ENCODE measurements at places on chromosomes 5 and 9.

DNA sequence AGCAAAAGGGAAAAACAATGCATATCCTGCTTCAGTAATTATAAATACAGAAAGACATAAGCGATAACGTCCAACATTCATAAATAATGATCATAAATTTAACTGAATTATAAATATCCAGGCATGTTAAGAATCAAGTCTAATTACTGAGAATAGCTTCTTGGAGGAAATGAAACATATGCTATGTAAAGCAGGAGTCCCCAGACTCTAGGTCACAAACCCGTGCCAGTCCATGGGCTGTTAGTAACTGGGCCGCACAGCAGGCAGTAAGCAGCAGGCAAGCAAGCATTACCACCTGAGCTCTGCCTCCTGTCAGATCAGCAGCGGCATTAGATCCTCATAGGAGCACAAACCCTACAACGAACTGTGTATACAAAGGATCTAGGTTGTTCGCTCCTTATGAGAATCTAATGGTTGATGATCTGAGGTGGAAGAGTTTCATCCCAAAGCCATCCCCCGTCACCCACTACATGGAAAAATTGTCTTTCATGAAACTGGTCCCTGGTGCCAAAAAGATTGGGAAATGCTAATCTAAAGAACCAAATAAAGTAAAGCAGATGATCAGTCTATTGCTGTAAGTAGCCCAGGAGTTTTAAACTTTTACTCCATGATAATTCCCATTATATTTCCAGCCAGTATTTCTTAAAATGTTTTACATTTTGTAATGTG, 50.4 kb downstream of the CERT1 start:
- no peak for DNase-seq

DNA sequence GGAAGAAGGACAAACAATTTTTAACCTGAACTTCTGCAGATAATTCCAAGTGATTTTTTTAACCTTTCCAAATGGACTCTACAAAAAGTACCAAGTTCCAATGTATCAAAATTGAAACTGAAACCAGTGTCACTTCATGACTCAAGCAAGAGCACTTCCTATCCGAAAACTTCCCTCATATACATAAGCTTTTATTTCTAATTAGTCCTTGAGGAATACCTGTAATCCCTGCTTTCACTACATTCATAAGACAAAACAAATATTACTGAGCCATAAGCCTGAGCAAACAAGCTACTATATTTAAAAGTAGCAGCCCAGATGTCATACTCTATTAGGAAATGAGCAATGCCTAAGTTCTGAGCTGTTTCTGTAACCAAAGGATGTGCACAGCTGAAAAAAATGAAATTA, 224.4 kb downstream of the EBF1 start:
- peak; percentile 23 for DNase-seq

GRCh38 chr5:108561416-108562204, 179.7 kb upstream of the FBXL17 start:
- DNase-seq = no peak

GRCh38 chr9:107827304-107827703, 337.7 kb upstream of the KLF4 start:
- no peak for DNase-seq

DNA sequence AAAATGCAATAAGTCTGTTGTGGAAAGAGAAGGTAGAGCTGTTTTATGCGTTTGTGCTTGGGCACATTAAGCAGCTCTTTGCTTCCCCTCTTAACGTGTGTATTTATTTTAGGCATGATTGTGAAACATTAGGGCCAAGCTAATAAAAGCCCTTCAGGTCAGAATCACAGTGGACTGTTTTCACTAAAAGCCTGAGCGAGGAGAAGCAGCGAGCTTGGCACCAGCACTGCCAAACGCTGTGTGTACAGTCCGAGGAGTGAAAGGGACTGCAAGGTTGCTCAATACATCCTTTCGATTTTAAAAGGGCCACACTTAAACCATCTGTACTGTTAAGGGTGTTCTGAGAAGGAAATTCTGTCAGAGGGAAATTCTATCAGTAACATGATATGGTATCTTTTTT, 107.2 kb upstream of the CKMT2 start:
- DNase-seq = no peak

- DNase-seq = no peak
Measured at GRCh38 chr5:145787001-145787400, 48.1 kb downstream of the PRELID2 start.

DNA sequence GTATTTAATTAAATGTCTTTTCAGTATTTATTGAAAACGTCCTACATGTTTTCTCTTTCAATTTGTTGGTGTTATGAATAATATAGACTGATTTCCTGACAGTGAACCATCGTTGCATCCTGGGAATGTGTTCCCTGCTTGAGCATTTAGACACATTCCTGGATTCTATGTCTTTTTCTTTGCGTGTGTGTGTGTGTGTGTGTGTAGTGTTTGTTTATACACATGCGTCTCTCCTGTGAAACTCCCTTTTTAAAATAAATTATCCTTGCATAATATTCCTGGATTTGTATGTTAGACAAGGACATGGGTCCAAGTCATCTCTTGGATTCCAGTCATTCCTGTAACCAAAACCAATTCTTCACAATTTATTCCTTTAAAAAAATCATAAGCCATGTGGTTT, 153.4 kb downstream of the HSPA4 start:
- no peak for DNase-seq

DNA sequence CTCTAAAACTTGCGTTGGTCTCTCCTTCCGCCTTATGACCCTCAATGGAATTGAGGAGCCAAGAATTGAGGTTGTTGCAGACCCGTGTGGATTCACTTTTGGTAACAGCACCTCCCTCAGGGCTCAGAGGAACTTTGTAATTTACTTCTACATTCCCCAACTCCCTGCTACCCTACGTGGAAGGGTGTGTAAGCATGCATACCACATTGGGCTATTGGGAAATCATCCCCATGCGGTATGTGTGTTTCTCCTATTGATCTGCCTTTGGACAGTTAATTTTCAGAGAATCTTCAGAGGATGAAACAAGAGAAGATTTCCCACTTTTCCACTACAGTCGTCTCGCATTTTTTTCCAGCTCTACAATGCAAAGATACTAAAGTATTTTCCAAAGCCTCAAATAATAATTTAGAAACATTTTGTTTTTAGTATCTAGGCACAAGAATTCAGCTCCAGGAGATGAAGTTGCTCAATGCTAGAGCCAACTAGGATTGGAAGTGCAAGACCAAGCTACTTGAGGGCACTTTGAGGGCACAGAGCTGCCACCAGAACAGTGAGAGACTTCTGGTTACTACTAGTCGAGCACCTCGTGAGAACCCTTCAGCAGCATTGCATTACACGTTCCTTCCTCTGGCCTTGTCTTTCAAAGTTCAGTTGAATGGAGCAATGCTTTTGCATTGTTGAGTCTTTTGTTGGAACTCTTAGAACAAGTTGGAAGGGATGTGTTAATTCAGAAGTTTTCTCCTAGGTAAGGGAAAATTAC, 3.4 kb downstream of the C1QTNF3 start:
- DNase-seq = no peak

- no peak for DNase-seq
Measured at GRCh38 chr9:20112205-20112783, 323.5 kb upstream of the SLC24A2 start.

GRCh38 chr5:152608458-152608857, 203.4 kb upstream of the NMUR2 start:
- DNase-seq = no peak

DNA sequence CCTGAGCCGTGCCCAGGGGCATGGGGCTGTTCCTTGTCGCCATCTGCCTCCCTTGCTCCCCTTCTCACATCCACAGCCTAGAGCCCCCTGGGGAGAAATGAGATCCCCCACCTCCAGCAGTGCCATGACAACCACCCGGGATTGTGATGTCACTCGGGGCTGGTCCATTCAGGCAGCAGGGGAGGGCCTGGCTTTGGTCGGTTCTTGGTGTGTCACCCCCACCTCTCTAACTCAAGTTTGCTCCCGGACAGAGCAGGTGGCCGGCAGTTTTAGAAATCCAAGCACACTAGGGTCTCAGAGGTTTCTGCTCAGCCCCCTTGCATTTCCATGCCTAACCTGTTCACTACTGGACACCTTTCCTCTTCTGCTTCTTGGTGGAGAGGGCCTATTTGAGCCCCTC, at the start of gene ACTL7B:
Gene ACTL7B (minus strand): TSS at position 99 of the 400 bp plus-strand sequence. CDS start 56 bp downstream, at position 43.
- no peak for DNase-seq

DNA sequence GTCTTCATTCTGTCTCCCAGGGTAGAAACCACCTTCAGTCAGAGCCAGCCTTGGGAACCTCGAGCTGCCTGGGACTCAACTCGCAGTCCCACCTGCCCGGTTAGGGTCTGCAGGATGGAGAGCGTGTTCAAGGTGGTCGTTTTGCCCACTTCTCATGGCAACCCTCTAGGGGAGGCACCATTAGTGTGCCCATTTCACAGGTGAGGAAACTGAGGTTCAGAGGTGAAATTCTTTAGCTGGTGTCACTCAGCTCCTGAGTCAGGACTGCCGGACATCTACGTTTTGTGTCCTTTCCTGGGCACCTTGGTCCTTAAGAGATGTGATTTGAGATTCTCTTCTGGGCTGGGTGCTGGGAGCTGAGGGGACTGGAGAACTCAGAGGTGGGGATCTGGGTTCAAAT, 30.0 kb downstream of the DAB2IP start:
- DNase-seq = no peak

DNA sequence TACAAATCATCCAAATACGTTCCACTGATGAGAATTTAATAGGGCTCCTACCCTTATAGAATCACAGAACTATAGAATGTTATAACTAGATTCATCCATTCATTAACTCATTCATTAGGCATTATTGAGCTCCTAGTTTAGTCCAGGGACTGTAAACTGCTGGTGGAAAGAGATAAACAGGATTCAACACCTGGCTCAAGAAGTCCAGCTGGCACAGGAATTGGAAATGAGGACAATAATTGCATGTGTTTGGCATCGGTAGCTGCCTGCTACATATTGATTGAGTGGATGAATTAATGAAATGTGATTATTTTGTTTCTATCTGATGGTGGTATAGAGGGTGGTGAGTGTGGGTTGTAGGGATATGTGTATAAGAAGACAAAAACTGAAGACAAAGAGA, 100.8 kb upstream of the TLE1 start:
- no peak for DNase-seq

DNA sequence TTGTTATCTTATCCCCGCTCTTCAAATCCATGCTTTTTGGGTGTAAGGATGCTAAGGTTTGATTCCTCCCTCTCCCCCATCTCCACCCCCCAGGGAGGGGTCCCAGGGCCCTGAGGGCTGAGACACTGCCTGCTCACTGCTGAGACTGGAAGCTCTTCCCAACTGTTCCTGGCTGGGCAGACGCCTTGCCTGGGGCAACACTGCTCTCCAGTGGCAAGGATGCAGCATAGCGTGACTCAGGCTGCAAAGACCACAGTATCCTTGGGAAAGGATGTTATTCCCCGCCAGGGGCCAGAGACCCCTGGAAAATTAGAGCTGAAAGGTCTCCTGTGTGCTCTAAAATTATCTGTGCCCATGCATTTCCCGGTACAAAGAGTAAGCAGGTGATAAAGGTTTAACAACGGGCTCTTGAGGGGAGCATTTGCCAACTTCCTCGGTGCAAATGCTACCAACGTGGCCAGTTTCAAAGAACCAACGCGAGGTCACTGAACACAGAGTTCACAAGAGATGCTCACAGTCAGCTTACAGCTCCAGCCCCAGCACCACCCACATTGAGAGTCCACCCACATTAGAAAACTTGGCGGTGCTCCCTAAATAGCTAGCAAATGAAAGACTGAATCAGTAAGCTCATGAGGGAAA, 271.9 kb downstream of the NSG2 start:
- no peak for DNase-seq

GRCh38 chr9:94600258-94600657, 6.6 kb upstream of the FBP2 start:
- no peak for DNase-seq

DNA sequence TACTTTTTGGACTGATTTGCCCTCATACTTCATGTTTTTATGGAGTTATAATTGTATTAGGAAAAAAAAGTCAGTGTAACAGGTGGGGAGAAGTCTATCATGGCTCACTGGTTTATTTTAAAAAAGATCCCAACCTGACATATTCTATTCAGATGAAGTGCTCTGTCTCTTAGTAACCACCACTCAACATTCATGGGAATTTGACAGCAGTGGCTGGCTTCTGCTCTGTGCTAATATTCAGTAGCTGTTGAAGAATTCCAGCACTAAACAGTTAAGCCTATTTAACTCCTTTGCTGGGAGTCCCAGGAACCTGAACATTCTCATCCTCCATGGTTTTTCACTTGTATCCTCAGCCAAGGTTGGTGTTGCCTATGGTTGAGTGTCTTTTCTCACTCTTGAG, 23.1 kb downstream of the CMYA5 start:
- DNase-seq = no peak

- DNase-seq = no peak
Measured at GRCh38 chr5:1886846-1887587, 4.3 kb upstream of the IRX4 start.

- no peak for DNase-seq
Measured at GRCh38 chr9:113299800-113300292, 3.3 kb downstream of the RNF183 start.

DNA sequence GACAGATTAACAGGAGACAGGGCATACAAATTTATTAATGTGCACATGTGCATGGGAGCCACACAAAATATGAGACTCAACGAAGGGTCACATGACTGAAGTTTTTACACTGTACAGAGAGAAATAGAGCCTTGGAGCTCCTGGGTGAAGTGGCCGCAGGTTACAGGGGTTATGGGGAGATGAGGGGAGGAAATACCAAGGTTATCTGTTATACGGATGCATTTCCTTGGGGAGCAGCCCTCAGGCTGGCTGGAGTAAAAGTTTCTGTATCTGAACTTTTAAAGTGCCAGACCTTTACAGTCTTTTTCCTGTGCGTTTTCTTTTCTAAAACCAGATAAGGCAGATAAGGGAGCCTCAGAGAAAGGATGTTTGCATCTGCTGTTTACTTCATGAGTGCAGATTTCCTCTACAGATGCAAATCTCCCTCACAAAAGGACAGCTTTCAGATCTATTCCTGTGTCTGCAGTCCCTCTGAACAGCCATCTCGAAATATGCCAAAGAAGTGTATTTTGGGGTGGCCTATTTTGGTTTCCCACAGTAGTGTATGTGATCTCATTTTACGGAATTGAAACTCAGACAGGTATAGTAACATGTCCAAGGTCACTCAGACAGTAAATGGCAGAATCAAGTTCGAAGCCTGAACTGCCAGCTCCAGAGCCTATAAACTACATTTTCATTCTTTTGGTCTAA, 139.3 kb upstream of the FBXL17 start:
- no peak for DNase-seq

- no peak for DNase-seq
Measured at GRCh38 chr9:114861922-114862605, 56.2 kb upstream of the TNFSF15 start.

- no peak for DNase-seq
Measured at GRCh38 chr9:75422944-75423522, 334.7 kb downstream of the OSTF1 start.

DNA sequence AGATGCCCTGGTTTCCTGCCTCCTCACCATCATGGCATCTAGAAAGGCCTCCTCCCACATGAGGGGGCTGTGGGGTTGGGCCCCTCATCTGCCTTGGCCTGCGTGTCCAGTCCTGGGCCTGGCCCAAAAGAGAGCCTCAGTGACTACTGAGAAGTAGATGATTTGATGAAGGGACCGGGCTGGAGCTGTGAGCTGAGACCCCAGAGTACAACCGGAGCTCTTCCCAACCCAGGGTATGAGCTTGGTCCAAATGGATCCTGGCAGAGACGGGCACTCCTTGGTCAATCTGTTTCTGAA, 62.9 kb downstream of the FGF18 start:
- no peak for DNase-seq

- DNase-seq = no peak
Measured at GRCh38 chr5:100708645-100709171, 173.5 kb downstream of the FAM174A start.
